ENCODE measurements at places on chromosomes 1 and 21. TPM values are rescaled to one million over a fixed set of nuclear protein-coding genes. Genes with fewer than 3 reads are reported as not detected.
A peak's percentile ranks its signal among the peaks of the same experiment; 100 is the strongest.

DNA sequence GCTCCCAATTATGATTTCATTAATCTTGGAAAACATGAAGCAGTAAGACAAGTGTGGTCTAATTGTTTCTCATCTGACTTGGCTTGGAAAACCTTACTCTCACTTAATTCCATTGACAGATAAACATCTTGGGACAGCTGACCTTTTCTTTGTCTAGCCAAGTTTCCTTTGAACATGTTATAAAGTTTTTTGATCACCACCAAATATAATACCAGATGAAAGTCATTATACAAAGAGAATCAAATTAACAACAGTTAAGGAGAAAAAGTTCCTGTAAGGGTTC, 50.2 kb downstream of the ALG14 start:
- DNase-seq, result no peak

DNA sequence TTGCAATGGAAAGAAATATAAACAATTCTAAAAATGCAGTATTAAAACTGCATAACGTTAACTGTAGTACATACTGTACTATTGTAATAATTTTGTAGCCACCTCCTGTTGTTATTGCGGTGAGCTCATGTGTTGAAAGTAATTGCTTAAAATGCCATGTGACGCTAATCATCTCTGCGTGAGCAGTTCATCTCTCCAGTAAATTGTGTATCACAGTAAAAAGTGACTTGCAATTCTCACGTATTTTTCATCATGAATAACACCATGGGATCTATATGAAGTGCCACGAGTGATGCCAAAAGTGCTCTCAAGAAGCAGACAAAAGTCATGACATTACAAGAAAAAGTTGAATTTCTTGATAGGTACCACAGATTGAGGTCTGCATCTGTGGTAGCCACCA, 82.4 kb upstream of the CYYR1 start:
- no peak for DNase-seq

- DNase-seq, result peak; percentile 8
Measured at GRCh38 chr1:234327577-234328164, 45.6 kb upstream of the COA6 start.

GRCh38 chr1:78322928-78323680, 167.7 kb upstream of the PTGFR start:
- DNase-seq, result no peak

DNA sequence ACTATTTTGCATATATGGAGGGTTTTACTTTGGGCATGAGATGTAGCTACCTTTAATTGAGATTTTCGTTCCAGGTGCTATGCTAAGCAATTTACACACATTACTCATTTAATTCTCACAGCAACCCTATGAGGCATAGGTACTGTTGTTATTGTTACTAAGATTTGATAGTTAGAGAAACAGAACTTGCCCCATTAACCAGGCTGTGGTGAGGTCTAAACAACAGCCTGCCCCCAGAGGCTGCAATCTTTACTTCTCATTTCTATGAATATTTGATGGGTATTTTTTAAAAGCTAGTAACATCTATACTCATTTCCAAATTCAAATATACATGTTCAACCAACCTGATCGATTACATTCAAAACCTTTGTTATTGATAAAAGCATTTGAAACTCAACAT, 155.6 kb downstream of the GALNT2 start:
- no peak for DNase-seq

DNA sequence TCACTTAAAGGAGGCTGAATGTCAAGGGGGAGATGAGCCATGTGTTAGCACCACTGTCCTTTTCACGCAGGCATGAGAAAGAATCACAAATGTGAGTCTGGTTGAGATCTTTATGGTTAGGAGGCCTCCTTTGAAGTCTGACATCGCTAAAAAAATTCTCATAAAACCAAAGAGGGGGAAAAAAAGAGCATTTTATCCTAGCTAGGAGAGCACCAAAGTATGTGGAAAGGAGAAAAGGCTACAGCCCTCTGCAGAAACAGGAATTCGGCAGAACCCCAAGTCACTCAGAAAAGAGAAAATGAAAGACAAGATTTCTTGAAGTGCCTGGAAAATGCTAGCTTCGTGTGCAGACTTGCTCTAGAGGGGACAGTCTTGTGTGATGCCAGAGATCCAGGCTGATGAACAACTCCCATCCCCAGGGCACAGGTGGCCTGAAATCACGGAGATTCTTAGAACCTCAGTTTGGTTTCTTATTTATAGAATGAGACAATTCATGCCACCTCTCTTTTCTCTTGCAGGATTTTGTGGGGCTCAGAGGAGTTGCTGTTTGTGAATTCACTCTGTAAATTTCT, 61.5 kb downstream of the RUNX1 start:
- no peak for DNase-seq

Gene NPPA
- 1.8 TPM for polyA plus RNA-seq

Gene SELP
- polyA plus RNA-seq, result 1.8 TPM

Gene CRB1
- 0.28 TPM for polyA plus RNA-seq

Data from large intestine (tissue), 12 donors.